Right cardiac atrium (tissue), 5 donors: ENCODE measurements at places on chromosomes 5 and 9. TPM values are rescaled to one million over a fixed set of nuclear protein-coding genes. Genes with fewer than 3 reads are reported as not detected.

- DNase-seq: no peak
Observed at GRCh38 chr5:27818888-27819287, 780.5 kb upstream of the CDH9 start.

GRCh38 chr5:6729386-6730310 lies 16.4 kb downstream of the TENT4A start:
- DNase-seq: peak; percentile 39

GRCh38 chr5:138849882-138850281 lies 25.3 kb downstream of the LRRTM2 start:
- no peak for DNase-seq

- DNase-seq: no peak
Observed at GRCh38 chr9:38355517-38356120, 36.9 kb upstream of the ALDH1B1 start.

DNA sequence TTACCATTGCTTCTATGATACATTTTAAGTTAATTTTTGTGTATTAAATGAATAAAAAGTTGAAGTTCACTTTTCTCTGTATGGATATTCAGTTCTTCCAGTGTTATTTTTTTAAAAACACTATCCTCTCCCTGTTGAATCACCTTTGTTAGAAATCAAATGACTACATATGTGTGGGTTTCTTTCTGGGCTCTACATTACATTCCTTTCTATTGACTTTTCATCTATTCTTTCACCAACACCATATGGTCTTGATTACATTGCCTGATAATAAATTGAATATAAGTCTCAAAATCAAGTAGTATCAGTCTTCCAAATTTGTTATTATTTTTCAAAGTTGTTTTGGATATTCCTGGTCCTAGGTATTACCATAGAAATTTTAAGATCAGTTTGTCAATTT lies 7.3 kb upstream of the RASEF start:
- DNase-seq: no peak

SELENOP gene
- total RNA-seq: 260 TPM

NIM1K gene
- 0.57 TPM for total RNA-seq

- no peak for DNase-seq
Observed at GRCh38 chr5:121762426-121762825, 89.3 kb upstream of the FTMT start.

GRCh38 chr5:171744264-171744663 lies 41.4 kb upstream of the SMIM23 start:
- no peak for DNase-seq

- DNase-seq: no peak
Observed at GRCh38 chr5:124274949-124275348, 471.5 kb downstream of the ZNF608 start.

DNA sequence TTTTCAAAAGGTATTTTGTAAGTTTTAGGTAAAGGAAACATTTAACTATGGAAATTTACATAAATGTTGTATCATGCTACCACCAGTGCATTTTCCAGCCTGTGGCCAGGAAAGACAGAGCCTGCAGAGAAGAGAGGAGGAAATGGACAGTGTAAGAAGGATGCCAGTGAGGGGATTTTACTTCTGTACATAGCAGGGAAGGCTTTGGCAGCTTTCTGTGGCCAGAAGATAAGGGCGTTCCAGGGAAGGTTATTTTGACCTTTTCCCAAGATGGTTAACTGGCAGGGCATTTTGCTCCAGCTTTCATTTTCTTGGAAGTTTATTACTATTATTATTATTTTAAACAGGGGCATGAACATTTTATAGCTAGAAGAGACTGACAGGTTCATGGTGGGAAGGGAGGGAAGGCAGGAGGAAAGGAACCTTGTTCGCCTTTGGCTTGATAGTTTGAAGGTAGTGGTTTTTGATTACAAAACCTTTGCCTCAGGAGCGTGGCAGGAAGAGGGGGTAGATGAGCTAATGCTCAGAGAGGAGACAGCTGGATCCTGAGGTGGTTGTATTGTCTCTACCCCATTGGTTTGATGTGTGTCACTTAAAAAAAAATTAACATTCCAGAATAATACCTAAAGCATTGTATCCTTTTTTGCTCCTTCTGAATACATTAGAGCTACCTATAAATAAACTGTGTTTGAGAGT lies 4.1 kb downstream of the ISOC1 start:
- DNase-seq: no peak

DNA sequence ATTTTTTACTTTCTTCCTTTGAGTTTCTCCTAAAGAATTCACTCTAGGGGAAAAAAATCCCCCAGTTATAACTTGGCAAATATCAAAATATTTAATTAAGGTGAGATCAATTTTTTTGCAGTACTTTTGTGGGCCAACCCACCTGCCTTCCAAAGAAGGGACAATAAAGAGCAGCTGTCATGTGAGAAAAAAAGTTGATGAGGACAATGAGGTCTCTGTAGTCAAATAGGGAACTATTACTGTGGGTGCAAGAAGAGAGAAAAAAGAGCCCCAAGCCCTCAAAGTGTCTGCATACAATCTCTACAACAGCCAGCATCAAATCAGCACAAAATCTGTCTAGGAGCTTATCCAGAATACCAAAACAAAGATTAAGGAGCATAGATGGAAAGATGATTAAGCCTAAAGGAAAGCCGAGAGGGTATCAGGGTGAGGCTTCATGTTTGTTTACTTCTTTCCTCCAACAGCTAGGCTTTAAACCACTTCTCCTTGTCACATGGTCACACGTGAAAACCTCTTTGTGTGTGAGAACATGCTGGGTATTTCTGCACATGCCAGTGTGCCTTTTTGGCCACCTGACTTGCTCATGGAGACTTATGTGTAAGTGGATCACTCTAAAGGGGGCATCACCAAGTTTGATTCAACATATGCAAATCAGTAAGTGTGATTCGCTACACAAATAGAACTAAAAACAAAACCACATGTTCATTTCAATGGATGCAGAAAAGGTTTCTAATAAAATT lies 19.2 kb upstream of the FYB1 start:
- no peak for DNase-seq

GRCh38 chr5:150117945-150118560 lies 31.7 kb upstream of the CSF1R start:
- no peak for DNase-seq

PCDHGA7 gene
- total RNA-seq: 3.9 TPM

ACTBL2 gene
- total RNA-seq: not detected

GRCh38 chr9:36322462-36322861 lies 64.2 kb upstream of the GNE start:
- no peak for DNase-seq

GRCh38 chr5:107885601-107886000 lies 214.9 kb upstream of the EFNA5 start:
- no peak for DNase-seq

GRCh38 chr5:113218200-113218599 lies 216.6 kb downstream of the TSSK1B start:
- DNase-seq: peak; percentile 55

DNA sequence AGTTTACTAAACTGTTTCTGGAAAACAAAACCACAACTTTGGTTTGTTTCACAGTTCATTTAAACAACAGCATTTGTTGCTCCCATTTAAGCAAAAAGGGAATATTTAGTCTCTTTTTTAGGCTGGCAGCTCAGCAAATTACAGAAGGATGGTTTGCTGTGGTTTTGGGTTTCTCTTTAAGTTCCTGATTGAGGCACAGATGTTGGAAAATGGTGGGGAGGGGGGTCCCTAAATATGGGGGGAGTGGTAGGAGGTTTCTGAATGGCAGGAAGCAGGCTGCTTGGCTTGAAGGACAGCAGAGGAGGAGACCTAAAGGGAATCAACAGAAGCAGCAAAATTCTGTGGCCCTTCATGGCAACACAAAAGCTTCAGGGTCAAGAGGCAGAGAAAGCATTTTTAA lies 263.4 kb downstream of the ZSWIM6 start:
- no peak for DNase-seq

NKD2 gene
- 8.6 TPM for total RNA-seq

ARL10 gene
- total RNA-seq: 9.7 TPM

DNA sequence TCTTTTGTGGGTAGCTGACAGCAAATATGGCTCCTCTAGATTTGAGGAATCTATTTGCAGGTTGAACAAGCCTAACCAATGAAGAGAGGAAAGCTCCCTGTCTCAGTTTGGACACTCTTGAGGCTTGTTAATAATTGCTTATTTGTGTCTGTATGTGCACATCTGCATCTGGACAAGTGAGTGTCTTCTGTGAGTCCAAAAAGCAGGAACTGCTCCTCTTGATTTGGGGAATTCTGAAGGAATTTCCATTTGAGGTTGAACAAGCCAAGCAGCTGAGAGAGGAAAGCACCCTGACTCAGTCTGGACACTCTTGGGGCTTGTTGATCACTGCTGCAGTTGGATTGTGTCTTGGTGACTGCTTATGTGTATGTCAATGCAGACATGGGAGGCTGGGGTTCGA lies 211.6 kb downstream of the DTWD2 start:
- DNase-seq: no peak

- DNase-seq: no peak
Observed at GRCh38 chr5:128252196-128252595, 168.6 kb downstream of the SLC12A2 start.

DNA sequence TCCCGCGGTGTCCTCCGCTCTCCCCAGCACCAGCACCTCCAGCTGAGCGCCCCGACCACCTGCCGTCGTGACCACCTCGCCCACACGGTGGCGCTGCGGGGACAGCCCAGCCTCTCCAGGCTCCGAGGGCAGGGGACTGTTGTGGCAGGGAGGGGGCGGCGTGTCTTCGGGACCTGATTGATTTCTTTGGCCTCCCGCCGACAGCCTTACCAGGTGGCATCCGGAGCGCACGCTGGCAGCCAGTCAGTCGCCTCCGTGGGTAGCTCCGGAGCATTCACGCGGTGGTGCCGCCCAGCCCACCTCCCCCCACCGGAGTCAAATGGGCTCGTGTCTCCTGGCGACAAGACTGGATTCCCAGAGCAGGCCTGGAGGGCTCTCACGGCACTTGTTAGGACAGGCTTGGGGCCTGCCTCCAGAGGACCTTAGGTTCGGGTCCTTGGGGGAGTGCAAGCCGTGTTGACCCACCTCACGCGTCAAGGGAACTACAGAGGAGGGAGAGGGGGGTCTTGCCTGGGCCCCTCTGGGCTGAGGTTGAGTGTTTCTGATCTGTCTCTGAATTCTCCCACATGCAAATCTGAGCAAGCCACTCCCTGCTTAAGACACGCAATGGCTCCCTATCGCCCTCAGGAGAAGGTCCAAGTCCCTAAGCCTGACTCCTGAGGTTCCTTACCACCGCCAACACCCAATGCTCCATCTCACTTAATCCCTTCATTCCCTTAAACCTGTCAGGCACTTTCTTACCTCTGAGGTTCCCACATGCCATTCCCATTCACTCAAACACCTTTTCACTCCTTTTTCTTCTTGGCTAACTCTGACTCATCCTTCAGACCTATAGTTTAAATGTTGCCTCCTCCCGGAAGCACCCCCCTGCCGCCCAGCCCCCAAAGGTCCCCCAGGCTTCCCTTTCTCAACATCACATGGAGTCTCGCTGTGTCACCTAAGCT lies 51.2 kb upstream of the GGTA1 start:
- peak; percentile 93 for DNase-seq

MATR3 gene
- 144 TPM for total RNA-seq

GRCh38 chr5:8386719-8387288 lies 517.9 kb downstream of the MTRR start:
- DNase-seq: no peak

- DNase-seq: no peak
Observed at GRCh38 chr5:95713960-95714710, 17.0 kb upstream of the RHOBTB3 start.

GRCh38 chr5:58185801-58186200 lies 274.1 kb downstream of the PLK2 start:
- no peak for DNase-seq

DNA sequence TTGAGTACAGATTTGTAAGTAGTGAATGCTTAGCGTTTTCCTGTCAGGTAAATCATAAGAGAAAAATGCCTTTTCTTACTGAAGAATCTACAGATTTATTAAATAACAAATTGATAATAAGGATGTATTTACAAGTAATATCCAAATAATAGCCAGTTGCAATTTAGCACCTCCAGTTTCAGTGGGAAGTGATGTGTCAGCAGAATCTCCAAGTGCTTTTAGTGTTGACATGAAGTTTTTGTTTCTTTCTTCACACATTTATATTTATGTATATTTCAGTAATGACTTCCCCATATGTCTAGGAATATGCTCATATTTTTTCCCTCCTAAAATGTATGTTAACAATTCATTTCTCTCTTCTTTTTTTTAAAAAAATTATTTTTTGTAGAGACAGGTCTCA lies 229.9 kb upstream of the GRIN3A start:
- DNase-seq: no peak

GRCh38 chr5:36373527-36374086 lies 71.9 kb upstream of the RANBP3L start:
- peak; percentile 79 for DNase-seq

GRCh38 chr9:74848153-74848525 lies 39.6 kb downstream of the TRPM6 start:
- no peak for DNase-seq

- DNase-seq: no peak
Observed at GRCh38 chr9:72984991-72985390, 32.1 kb upstream of the ALDH1A1 start.

DNA sequence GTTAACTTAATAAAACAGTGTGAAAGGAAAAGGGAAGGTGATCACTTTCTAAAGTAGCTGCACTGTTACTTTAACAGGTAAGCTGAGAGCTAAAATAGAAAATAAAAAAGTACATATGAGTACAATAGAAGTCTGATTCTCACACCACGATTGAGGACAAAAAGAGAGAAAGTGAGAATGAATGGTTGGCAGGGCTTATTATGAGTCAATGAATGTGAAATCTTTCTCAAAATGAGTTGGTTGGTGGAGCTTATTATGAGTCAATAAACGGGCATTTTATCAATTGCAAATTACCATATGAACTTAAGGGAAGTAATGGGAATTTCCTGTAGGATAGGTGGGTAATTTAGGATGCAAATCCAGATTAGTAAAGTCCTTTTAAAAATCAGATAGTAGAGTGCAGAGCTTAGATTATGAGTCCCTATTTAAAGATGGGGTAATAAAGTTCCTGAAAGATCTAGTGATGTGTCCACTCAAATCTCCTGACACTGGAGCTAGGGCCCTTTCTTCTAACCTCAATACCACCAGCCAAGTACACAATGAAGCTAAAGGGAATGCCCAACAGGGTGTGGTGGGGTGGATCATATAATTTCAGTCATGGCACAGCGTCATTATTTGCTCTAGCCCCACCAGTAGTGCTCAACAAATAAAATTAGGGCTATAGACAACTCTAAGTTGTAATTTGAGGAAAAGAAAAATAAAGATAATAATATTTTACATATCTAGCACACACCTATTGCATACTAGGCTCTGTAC lies 21.1 kb upstream of the TLR4 start:
- DNase-seq: no peak

TAF11L5 gene
- not detected for total RNA-seq

ST6GALNAC6 gene
- total RNA-seq: 65.1 TPM

DNA sequence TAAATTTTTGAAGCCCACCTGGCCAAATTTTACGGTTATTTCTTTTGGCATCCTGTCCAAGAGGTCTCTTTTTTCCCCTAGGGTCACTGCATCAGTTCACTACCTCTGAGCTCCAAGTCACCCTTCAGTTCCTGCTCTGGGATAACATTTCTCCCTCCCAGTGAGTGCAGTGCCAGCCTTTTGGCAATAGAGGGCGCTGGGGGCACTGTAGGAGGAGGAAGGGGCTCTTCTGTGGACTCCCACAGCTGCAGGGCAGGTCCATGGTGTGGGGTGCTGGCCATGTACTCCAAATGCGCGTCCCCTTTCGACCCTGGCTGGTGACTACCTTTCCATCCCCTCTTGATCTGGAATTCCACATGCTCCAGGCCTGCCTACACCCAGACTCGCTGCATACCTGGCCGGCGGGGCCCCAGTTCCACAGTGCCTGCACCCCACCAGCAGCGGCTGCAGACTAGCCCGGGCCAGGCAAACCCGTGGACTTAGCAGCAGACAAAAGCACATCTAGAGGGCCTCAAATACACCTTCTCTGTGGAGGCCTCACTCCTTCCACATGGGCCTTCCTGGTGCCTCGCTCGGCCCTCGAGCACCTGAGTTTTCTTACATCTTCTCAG lies 20.3 kb upstream of the NINJ1 start:
- no peak for DNase-seq

C5orf52 gene
- total RNA-seq: not detected
